Effector CD8-positive, alpha-beta T cell (primary cell): ENCODE measurements at places on chromosomes 7 and 10.
A peak's percentile ranks its signal among the peaks of the same experiment; 100 is the strongest.

GRCh38 chr7:152121432-152121831 is 96.0 kb downstream of the GALNT11 start:
- no peak for DNase-seq

DNA sequence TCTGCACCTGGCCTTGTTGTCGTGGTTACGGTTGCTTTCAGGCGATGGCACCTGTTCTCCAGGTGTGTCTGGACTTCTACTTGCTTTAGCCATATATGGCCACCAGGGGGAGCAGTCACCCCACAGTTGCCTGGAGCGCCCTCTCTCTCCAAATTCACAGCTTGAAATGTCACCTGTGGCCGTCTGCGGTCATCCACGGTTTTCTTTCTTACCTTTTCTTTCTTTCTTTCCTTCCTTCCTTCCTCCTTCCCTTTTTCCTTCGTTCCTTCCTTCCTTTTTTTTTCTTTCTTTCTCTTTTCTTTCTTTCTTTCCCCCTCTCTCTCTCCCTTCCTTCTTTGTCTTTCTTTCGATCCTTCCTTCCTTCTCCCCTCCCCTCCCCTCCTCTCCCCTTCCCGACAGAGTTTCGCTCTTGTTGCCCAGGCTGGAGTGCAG is 150.5 kb upstream of the VKORC1L1 start:
- DNase-seq = peak; percentile 55

DNA sequence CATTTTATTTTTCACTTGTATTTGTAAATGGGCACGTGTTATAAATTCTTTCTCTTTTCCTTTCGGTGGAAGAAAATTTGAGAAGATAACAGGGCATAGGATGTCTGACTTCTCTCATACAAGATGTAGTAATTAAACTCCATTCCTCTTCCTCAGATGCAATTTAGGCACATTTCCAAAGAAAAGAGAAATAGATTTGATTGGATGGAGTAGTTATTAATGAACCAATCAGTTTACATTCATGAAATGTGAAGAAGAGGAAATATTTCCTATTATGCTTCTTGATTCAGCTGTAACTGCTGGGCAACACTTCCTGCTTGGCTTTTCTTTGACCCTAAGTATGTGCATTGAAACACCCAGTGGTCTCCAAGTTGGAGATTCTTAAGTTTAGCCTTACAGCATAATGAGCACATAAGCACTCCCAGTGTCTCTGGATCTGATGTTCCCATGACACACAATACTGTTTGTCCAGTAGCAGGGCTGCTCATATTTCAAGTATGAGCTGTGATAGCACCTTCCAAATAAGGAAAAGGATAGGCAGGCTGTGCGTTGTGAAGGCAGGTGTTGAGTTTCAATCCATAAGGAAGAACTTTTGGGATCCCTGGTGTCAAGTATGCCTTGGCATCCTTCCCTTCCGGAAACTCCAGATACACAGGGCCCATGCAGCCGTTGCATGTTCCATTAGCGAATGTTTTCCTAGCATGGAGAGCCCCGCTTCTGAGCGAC is 33.4 kb upstream of the COBL start:
- DNase-seq = no peak

DNA sequence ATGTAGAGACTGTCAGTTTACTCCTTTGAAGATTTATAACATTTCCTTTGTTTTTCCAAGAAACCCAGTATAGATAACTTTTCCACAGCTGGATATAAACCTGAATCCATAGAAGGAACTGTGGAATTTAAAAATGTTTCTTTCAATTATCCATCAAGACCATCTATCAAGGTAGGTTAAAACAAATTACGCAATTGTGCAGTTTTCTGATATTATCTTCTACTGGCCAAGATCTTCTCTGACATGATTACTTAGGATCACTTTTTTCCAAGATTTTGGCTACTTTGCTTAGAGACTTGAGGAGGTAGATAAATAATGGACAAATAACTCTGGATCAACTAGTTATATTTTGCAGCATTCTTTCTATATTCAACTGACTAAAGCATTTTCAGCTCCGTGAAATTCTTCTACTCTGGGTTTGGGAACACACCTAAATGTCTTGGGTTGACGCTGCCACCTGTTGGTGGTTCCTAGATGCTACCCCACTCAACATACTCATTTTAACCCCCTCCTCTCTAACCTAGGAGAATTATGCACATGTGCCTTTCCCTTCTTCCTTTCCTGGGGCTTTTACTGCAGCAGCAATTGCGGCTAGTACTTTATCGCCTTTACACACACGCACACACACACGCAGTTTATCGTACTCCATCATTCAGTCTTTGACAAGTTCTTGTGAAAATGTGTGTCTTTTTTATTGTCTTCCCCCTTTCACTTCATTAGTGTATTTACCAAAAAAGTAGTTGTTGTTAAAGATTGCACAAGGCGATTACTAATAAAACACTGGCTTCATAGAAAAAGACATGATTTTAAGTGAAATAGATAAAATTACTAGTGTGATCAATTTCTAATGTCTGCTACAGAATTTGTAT is 32.7 kb downstream of the ABCB5 start:
- no peak for DNase-seq

DNA sequence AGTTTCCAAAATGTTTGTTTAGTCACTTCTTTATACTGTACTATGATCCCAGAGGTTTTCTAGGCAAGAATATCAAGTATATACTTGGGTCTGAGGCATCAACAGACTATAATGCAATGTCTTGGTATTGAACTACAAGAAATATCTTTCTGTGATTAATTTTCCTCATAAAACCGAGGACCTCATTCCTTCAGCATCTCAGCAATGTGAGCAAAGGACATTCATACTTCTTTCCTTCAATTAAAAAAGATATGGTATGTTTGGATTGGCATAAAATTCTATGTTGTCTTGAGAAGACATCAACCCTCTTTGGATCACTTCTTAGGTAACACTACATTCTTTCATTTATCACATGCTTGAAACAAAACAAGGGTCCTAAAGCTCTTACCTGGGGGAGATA is 524.5 kb downstream of the PHTF2 start:
- DNase-seq = no peak

GRCh38 chr7:40475681-40475982 is 340.8 kb downstream of the SUGCT start:
- no peak for DNase-seq

DNA sequence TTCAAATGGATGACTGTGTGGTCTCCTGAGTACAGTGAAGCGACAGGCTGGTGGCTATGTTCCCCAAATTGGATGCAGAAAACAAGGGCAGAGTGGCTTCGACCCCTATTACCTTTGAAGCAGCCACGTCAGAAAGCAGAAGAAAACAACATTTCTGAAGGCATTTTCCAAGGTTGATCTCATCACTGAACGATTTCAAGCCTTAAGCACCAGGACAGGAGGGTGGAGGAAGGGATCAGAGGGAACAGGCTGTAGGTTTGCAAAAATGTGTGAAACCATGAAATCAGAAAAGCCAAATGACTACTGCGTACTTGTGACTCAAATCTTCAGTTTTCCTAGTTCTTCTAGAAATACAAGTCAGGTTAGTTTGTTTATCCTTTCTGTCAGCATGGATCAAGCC is 181.0 kb upstream of the TMEM106B start:
- DNase-seq = no peak

- no peak for DNase-seq
Measured at GRCh38 chr10:22589851-22590514, 124.4 kb downstream of the PIP4K2A start.

- DNase-seq = no peak
Measured at GRCh38 chr7:36972140-36972518, 247.8 kb upstream of the AOAH start.

- no peak for DNase-seq
Measured at GRCh38 chr7:29565224-29565630, 1.6 kb downstream of the PRR15 start.

DNA sequence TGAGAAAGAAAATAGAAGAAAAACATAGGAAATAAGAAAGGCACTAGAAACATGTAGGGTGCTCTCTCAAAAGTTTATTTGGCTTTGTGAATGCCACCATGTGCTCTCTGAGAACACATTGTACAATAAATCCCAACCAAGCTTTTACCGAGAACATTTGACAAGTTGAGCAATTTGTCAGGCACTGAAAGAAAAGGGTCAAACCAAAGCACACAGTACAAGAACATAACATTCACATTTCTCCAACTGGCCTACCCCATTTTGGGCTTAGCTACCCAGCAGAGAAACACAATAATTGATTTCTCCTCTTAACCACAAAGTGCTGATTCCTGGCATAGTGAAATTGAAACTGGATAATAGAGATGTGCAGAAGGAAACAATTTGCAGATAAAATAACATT is 69.2 kb upstream of the SLC39A12 start:
- no peak for DNase-seq

DNA sequence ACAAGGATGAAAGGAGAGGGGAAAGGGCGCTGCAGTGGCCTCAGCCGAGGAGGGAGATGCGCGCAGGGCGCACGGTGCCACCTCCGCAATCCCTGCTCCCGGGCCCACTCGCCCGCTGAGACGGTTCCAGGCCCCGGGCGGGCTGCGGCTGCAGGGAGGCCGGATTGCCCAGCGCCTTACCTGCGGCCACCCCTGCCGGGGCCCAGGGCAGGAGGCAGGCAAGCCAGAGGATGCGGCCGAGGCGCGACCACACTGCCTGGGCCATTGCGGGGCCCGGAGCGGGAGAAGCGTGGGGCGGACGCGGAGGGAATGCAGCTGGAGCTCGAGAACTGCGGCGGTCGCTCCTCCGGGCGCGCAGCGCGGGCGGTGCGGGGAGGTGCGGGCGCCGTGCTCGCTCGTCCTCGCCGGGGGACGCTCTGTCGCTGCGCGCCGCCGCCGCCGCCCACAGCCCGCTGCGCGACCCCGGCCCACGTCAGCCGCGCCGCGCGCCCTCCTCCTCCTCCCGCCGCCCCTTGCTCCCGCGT is at the start of gene TMEM130:
TSS of gene TMEM130 (minus strand) at position 418 of the 524 bp plus-strand sequence. CDS start at position 265, 153 bp downstream.
- no peak for DNase-seq

DNA sequence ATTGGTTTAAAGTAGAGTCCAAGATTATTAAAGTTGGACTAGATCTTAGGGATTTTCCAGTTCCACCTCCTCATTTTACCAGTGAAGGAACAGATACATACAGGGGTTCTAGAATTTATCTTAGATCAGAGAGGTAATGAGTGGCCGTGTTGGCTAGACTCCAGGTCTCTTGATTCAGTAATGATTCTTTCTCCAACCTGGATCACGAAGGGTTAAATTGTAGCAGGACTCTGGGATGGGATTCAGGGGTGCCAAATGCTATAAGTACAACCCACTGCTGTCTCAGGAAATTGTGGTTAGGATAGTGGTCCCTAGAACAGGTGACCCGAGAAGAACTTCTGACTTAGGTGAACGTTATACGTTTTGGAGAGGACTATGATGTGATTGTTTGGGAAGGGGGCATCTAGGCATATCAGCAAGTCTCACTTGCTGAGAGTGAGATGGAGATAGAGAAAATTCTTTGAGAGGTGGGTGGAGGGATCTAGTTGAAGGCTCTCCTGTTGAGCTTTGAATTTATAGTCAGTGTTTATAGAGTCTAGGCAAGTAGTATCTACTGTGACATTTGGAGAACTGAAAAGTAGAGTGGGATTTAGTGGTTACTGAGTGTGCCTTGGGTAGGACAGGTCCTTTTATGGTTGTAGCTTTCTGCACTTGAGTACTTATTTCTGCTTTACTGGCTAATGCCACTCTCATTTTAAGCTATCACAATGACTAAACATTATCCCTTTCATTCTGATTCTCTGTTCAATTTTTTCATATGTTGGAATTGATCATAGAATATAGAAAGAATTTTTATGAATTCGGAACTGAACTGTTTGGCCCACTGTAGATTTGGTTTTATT is 58.3 kb downstream of the ST7 start:
- no peak for DNase-seq

GRCh38 chr7:50648076-50648475 is 82.9 kb upstream of the DDC start:
- no peak for DNase-seq
